ENCODE measurements at places on chromosomes 5 and 9. TPM values are rescaled to one million over a fixed set of nuclear protein-coding genes. Genes with fewer than 3 reads are reported as not detected.

Gene EGFLAM
- 2.1 TPM for total RNA-seq

Gene PPP1R26
- 27.5 TPM for total RNA-seq

Gene PCSK5
- 18.1 TPM for total RNA-seq

Gene FGFR4
- 109 TPM for total RNA-seq

Gene HTR4
- total RNA-seq: 0.43 TPM

Gene G3BP1
- 158 TPM for total RNA-seq

Gene HMMR
- 1.6 TPM for total RNA-seq

Gene TIFAB
- 0.43 TPM for total RNA-seq

Gene ADAMTS13
- 2.0 TPM for total RNA-seq

Gene SLC36A2
- not detected for total RNA-seq

Gene CCDC180
- total RNA-seq: 4.0 TPM

Gene LVRN
- total RNA-seq: 0.20 TPM

Gene FAM221B
- total RNA-seq: not detected

Gene KCNMB1
- 1.5 TPM for total RNA-seq

GRCh38 chr5:168701641-168702040 lies 122.5 kb upstream of the PANK3 start:
- DNase-seq: no peak

GRCh38 chr9:116859763-116860162 lies 172.7 kb downstream of the TRIM32 start:
- DNase-seq: no peak

DNA sequence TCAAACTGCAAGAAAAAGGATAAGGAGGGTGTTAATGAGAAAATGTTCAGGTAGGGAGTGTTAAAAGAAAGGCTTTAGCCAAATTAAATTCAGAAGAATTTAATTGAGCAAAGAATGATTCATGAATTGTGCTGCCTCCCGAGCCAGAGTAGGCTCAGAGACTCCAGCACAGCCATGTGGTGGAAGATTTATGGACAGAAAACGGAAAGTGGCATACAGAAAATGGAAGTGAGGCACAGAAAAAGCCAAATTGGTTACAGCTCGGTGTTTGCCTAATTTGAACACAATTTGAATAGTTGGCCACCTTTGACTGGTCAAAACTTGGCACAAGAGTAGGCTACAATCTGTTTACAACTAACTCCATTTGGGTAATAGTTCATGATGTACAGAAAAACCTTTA lies 9.6 kb upstream of the SLC30A5 start:
- no peak for DNase-seq

- DNase-seq: no peak
Measured at GRCh38 chr5:151899399-151899798, 25.3 kb downstream of the GLRA1 start.

- peak; percentile 71 for DNase-seq
Measured at GRCh38 chr5:139659695-139660101, 11.5 kb downstream of the CXXC5 start.

GRCh38 chr9:18492612-18493011 lies 18.7 kb downstream of the ADAMTSL1 start:
- no peak for DNase-seq

GRCh38 chr5:95591490-95591901 lies 28.4 kb upstream of the GPR150 start:
- DNase-seq: no peak

DNA sequence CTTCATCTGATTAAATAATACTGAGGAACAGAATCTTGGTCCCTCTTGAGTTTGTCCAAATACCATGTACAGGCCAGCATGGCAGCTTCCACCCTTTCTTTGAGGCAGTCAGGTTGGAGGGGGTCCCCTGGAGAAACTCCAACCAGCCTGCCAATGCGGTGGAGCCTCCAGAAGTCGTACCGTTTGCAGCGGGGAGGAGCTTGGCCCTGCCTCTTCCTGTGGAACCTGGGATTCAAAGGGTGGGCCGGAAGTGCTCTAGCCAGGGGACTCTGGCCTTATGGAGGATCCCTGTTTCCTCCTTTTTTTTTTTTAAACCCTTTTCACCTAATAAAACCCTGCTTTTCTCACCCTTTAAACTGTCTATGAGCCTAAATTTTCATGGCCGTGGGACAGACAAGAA lies 216.3 kb upstream of the ZNF608 start:
- DNase-seq: no peak

- DNase-seq: no peak
Measured at GRCh38 chr9:922171-922570, 54.3 kb upstream of the DMRT3 start.

GRCh38 chr9:69976152-69976551 lies 67.5 kb upstream of the MAMDC2 start:
- no peak for DNase-seq

DNA sequence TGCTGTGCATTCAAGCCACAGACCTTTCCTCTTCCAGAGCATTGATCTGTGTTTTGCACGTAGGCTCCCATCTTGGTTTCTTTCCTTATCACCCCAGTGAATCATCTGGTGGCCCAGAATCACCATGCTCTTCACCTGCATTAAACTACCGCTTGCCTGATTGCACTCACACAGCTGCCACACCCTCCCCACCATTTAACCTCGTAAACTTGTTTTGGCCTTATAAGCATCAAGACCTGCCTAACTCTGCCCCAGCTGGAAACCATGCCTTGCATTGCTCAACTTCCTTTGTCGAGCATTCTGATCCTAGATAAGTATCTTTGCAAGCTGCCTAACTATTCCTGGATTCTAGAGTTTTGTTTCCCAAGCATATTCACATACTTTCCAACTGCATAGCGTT lies 369.6 kb upstream of the SEMA6A start:
- DNase-seq: no peak

GRCh38 chr5:150138551-150139265 lies 16.9 kb downstream of the PDGFRB start:
- no peak for DNase-seq

GRCh38 chr9:131218370-131218769 lies 57.9 kb downstream of the FAM78A start:
- no peak for DNase-seq

DNA sequence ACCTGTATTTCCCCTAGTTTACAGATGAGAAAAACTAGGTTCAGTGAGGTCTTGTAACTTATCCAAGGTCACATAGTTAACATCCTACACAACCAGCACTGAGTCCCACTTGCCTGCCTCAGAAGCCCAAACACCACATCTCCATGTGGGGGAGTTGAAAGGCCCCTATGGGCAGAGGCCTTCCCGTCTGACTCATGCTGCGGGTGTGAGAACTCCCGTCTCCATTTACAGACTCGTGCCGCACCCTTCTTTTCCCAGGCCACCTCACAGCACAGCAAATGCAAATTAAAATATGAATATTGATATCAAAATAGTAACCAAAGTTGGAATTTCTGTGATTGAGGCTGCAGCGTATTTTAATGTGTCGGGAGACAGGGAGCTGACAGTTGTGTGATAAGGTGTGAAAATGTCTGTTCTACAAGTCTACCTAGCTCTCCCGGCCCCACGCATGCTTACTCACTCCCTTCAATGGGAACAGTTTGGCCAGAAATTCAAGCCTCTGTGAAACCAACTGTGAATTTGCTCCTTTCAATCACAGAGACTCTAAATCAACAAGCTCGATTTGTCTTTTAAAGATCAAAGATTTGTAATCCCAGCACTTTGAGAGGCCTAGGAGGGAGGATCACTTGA lies 90.1 kb downstream of the CRB2 start:
- DNase-seq: peak; percentile 20

GRCh38 chr9:21056931-21057330 lies 20.8 kb downstream of the IFNB1 start:
- no peak for DNase-seq

DNA sequence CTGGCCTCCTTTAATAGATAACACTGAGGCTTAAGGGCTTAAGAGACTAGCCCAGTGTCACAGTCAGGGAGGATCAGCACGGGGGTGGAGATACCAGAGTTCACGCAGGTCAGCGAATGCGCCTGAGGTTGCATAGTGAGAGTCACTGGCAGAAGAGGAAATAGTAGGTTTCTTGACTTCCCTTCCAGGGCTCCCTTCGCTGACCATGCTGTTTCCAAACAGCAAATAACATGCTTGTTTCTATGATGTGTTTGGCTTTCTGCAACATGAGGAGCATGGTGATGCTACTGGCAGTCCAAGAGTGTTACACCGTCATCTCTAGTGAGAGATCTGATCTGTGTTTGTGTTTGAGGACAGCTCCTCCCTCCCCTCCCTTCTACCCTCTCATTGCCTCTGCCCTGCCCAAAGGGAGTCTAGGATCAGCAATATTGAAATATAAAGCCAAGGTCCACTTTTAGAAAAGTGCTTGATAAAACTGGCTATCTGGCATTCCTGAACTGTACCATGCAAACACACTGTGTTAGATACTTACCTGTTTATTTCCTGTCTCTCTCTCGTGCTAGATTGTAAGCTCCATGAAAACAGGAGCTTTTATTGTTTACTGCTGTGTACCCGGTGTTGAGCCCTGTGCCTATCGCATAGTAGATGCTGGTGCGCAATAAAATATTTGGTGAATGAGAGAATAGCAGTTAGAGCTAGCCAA lies 12.3 kb downstream of the TLE4 start:
- peak; percentile 75 for DNase-seq

GRCh38 chr5:147626464-147626863 lies 116.6 kb upstream of the DPYSL3 start:
- no peak for DNase-seq

- DNase-seq: no peak
Measured at GRCh38 chr9:27408001-27408400, 111.1 kb upstream of the EQTN start.

DNA sequence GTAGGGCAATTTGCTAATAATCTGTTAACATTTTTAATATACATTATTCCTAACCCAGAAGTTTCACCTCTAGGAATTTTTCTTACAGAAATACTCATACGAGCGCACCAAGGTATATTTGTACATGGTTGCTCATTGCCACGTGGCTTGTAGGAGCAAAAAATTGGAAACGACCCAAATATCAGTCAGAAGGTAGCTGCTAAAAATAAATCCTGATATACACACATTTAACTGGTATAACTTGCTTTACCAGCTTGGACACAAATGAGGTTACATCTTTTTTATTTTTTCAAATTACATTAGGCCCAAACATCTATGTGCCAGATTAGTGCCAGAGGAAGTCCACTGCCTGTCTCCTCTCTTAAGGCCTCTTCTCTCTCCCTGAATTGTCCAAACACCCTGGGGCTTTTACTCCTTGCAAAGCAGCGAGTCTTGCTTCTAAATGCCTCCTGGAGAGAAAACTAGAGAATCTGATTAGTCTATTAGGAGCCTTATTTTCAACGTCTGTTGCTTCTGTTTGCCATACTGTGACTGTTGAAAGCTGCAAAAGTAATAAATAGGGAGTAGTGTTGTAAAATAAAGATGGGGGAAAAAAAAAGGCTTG lies 92.0 kb upstream of the SSBP2 start:
- DNase-seq: no peak

- no peak for DNase-seq
Measured at GRCh38 chr5:155947394-155948062, 379.4 kb upstream of the SGCD start.

DNA sequence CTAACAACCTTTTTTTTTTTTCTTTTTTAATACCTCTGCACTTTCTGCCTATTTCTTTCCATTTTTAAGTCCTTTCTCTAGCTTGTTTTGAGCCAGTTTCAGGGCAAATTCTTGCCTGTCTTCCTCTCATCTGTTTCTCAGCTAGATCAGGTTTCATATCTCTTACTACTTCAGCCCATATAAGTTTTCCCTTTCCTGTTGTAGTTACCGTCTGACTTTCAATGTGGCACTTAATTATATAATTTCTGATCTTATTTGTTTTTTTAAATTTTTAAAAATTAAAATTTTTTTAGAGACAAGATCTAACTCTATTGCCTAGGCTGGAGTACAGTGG lies 104.7 kb upstream of the ELL2 start:
- DNase-seq: no peak

DNA sequence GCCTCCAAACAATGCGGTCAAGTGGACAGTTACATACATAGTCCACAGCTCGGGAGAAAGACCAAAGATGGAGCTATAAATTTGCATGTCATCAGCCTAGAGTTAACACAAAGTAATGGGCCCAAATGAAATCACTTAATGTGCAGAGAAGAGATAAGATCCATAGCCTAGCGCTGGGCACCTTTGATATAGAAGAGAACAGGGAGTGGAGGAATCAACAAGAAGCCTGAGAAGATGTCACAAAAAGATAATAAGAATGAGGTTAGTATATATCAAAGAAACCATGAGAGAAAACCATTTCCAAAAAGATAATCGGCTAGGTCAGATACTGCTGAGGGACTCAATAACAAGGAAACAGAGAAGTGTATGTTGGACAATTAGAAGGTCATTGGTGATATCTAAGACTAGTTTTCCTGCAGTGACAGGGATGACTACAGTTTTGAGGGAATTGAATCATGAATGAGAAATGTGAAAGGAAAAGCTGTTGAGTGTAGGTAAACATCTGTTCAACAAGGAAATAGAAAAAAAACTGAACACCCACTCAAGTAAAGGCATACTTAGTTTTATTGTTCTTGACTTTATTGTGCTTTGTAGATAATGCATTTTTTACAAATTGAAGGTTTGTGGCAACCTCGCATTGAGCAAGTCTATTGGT lies 68.7 kb upstream of the CDH6 start:
- no peak for DNase-seq

- DNase-seq: no peak
Measured at GRCh38 chr5:6280425-6281100, 97.8 kb downstream of the MED10 start.

- DNase-seq: no peak
Measured at GRCh38 chr9:95497772-95498171, 19.0 kb downstream of the PTCH1 start.

- DNase-seq: no peak
Measured at GRCh38 chr9:18601956-18602355, 128.0 kb downstream of the ADAMTSL1 start.

GRCh38 chr5:148687427-148687826 lies 33.1 kb upstream of the HTR4 start:
- no peak for DNase-seq

GRCh38 chr5:92309336-92309991 lies 926.3 kb upstream of the ARRDC3 start:
- DNase-seq: no peak

DNA sequence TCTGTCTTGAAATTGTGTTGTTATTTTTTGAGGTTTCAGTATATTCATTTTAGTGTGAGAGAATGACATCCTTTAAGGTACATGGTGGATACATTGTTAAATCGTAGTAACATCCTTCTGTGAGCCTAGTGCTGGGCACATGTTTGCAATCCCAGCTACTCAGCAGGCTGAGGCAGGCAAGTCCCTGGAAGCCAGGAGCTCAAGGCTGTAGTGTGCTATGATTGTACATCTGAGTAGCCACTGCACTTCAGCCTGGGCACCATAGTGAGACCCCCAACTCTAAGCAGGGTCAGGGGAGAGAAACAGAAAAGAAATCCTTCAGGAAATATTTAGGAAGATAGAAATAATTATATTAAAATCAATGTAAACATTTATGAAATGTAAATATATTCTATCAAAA lies 62.3 kb downstream of the ZCCHC7 start:
- no peak for DNase-seq

- peak; percentile 51 for DNase-seq
Measured at GRCh38 chr5:140356853-140357725, 2.9 kb upstream of the SLC4A9 start.

GRCh38 chr9:129414377-129414992 lies 206.4 kb downstream of the C9orf50 start:
- no peak for DNase-seq

All from upper lobe of right lung (tissue), 1 donor.